HS-5 (cell line): ENCODE measurements at places on chromosomes 4 and X.

DNA sequence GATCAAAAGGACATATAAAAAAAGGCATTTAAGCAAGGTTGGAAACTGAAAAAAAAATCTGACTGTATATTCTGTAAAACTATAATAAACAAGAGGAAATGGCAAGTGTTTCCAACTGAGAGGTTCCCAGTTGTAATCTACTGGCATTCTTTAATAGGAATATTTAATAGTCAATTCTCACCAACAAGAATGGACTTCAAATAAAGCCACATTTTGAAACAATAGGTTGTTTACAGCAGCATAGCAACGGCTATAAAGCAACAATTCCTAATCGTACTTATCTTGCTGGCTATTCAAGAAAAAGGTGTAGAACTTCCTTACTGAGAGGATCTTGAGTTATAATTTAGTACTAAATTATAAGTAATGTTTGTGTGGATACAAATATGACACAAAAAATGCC is 75.5 kb downstream of the VEGFC start:
- DNase-seq: no peak

DNA sequence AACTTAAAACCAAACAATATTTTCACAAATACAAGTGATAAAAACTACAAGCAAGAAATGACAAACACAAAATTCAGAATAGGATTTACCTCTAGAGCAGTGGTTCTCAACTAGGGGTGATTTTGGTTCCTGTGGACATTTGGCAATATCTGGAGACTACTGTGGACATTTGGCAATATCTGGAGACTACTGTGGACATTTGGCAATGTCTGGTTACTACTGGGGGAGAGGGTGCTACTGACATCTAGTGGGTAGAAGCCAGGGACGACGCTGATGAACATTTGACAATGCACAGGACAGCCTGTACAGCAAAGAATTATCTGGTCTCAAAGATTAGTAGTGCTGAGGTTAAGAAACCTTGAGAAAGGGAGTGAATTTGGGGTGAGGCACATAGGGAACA is 169.8 kb downstream of the CLCN4 start:
- DNase-seq: no peak

GRCh38 chrX:99798936-99799335 is 611.1 kb downstream of the PCDH19 start:
- DNase-seq: no peak

GRCh38 chr4:142815834-142816233 is 30.3 kb downstream of the INPP4B start:
- DNase-seq: no peak

DNA sequence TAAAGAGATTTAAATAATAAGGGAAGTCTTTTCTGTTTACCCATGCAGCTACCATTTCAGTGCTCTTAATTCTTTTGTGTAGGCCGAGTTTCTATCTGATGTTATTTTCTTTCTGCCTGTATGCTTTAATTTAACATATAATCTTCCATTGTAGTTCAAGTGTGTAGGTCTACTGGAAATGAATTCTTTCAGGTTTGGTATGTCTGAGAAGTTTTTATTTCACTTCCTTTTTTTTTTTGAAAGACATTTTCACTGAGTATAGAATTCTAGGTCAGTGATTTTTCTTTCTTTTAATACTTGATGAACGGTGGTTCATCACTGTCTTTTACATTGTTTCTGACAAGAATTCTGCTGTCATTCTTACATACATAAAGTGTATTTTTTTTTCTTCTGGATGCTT is 42.1 kb downstream of the VAMP7 start:
- no peak for DNase-seq

DNA sequence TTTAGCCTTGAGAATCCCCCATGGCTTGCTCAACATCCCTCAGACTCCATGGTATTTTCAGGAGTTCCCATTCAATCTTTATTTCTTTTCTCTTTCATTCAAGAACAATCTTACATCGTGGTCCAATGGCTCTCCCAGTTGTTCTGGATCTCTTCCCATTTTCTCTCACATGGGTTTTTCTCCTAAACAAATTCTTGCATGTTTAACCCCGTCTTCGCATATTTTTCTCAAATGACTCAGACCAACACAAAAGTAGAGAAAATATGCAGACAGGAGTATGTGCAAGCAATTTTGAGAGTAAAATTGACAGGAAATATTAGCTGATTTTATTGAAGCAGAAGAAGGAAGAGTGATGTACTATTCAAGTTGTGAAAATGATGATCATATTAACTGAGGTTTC is 396.4 kb upstream of the TRAM1L1 start:
- peak; percentile 20 for DNase-seq

DNA sequence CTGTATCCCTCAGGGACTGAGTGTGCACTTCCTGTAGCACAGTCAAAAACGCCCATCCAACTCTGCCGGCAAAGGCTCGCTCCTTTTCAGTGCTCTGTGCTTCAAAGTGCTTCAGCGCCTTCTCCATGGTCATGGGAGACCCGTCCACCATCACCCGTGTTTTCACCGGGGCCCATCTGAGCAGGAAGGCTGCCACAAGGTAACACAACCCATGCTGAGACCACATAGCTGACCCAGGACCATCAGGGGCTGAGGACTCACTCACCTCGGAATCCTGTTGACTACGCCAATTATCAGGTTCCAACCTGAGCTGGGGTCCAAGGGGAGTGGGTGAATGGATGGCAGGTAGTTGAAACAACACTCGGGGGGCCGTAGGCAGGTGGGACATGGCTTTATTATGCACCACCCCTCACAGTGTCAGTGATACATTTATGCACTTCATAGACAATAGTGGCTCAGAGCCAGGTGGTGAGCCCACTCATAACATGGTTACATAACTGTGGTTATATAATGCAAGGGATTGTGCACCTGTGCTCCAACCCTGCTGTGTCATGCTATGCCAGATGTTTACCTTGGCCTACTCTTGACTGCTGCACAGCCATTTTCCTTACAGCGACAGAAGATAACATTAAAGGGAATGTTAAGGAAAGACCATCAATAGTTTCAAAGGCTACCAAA is 227.8 kb downstream of the ADGRL3 start:
- no peak for DNase-seq

- DNase-seq: peak; percentile 36
These were observed 23.5 kb upstream of the IRAK1 start for GRCh38 chrX:154043003-154043763.

GRCh38 chr4:19944251-19944650 is 307.5 kb upstream of the SLIT2 start:
- DNase-seq: no peak

DNA sequence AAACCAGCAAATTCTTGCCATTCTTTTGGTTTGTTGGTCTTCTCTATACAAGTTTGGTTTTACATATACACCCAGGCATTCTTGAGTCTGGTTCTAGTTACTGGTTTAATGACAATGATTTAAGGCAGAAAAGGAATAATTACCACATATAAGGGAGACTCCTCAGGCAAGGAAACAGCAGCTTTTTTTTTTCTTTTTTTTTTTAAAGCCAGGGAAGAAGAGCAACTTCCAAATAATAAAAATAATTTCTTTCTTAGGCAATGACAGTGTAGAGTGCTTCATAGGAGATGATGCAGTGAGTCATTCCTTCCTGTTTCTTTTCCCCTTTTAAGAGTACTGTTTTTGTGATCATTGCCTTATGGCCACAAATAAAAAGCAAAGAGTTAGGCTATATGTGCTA is 289.7 kb downstream of the DKK2 start:
- peak; percentile 15 for DNase-seq

DNA sequence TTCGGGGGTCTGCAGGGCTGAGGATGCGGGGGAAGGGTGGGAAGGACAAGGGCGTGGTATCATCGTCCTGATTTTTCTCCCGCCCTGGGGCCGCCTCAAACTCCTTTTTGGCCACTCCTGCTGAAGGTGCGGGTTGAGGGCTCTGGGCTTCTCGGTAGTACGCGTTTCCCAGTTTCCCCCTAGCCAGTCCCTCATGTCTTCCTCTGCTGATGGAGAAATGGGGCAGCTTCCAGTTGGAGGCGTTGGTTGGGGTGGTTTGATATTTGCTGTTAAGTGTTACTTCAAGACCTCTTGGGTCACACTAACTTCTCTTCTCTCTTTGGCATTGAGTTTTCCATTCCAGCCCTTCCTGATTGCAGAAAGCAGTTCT is 482 bp downstream of the GSTCD start:
- DNase-seq: peak; percentile 15

DNA sequence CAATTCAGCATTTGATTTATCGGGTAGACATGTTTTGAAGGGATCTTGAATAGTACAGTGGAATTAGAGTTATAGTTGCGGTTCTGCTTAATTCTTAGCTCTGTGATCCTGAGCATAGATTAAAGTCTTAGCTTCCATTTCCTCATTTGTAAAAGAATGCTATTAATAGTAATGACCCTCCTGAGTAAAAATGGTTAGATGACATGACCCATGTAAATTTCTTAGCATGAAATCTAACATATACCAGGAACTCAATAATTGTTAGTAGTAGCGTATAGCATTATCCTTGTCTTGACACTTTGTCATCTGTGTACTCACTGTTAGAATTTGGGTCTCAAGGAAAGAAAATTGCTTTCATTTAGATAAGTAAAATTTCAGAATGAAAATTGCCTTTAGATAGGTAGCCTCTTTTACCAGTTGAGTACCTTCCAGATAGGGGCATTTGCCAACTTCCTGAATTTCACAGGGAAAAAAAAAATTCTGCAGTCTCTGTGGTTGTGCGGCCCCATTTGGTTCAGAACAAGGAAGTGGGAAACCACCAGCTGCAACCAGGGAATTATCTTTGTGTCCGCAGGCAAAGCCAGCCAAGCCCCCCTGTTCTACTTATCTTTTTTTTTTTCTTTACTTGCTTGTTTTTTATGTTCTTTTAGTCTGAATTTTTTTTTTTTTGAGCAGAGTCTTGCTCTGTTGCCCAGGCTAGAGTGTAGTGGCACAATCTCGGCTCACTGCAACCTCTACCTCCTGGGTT is 86.9 kb downstream of the TMEM164 start:
- DNase-seq: no peak

DNA sequence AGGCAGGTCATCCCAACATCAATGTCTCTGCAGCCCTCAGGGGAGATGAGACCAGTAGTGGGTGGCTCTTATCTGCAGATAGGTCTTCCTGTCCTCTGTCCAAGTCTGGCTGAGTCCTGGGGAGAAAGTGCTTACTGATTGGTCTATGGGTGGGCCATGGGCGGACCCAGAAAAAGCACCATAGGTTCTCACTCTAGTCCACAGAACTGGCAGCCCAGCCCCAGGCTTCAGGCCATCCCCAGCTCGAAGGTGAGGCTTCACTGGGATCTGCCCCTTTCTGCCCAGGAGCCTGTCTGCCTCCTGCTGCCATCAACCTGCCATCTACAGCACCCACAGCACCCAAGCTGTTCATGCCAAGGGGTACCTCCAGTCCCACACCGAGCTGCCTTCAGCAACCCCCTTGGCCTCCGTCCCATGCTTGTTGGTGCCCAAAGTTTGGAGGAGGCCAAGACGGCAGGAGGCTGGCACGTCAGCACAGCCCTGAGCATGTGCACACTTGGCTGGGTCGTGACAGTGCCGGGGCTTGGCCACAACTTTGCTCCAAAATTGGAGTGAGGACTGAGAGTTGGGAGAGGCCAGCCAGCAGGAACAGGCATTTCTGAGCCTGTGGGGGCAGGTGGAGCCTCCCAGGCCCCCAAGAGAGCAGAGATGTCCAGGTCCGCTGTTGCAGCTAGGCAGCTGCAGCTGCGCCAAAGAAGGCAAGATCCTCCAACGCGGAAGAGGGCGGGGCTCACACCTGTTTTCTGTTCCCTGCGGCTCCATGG is 99.6 kb downstream of the IQCM start:
- no peak for DNase-seq

DNA sequence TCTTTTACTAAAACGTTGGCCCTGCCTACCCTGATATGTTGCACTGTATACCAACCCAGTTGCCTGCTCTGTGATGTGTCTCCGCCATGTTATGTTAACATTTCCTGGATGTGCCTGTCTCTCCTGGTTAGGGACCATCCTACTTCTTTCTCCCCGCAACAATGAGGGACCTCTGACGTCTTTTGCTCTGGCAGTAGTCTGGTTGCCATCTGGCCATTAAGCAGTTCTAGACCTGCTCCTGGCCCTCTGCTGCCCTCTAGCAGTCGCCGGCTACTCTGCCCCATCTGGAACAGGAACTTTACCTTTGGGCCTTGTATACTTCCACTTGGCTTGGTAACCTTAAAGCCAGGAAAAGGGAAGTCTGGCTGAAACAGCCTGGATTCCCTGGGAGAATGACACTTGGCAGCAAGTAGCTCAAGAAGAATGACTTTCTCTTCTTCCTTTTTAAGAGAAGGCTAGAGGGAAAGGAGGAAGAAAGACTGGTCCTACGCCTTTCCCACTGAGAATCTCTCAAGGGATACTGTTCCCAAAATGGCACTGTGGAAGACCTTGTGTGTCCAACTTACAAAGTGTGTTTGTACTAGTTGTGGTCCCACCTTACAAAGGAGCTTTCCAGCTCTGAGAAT is 63.5 kb downstream of the GPC3 start:
- DNase-seq: no peak

- no peak for DNase-seq
These were observed 89.6 kb downstream of the SCD5 start for GRCh38 chr4:82708982-82709381.

DNA sequence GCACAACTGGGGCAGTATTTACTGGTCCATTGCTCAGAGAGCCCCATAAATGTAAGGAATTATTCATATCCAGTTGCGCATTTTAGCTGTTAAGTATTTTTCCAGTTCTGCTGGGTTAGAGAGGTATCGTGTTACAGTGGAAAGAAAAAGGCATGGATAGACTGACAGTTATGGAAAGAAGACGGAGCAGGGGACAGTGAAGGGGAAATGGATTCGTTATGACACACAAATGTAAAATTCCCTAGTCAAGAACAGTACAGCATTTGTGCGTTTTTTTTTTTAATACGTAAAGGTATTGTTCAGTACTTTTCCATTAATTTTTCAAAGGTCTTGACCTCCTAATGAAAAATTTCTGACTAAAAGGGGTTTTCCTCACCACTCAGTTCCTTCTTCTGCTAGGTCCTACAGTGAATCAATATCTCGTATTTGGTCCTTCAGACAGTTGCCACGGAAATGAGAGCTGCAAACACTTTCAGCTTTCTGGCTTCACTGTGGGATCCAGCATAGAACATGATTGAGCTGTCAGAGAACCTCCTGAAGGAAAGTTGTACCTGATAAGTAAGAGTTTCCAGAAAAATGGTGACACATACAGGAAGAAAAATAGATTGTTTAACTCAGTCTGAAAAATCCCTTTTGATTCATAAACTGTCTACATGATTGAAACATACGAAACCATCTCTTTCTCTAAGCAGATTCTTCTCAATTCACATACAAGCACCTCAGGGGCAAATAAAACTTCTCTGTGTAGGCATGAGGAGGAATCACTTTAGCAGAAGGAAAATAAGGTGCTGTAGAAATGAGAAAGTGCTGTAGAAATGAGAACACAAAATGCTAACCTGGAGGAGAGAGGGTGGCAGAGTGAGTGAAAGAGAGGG is 21.8 kb upstream of the BBS12 start:
- DNase-seq: no peak
